ENCODE measurements at places on chromosomes 16 and 17.
A peak's percentile ranks its signal among the peaks of the same experiment; 100 is the strongest.

GRCh38 chr16:5875416-5875815, 777.8 kb upstream of the EEF2KMT start:
- no peak for DNase-seq

DNA sequence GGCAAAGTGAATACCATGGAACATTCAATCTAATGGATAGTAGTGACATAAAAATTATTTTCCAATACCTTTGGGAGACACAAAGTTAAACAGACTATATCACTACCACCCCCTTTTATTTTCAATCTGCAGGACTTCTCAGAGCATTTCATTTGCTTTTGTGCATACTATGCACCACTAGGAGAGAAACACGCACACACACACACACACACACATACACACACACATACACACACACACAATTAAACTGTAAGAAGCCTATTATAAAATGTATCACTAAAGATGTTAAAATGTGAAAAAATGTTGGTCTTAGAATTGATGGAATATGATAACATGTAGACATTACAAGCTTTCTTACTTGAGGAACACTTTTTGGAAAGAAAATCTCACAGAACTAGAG, 331.4 kb downstream of the CA10 start:
- DNase-seq, result no peak

DNA sequence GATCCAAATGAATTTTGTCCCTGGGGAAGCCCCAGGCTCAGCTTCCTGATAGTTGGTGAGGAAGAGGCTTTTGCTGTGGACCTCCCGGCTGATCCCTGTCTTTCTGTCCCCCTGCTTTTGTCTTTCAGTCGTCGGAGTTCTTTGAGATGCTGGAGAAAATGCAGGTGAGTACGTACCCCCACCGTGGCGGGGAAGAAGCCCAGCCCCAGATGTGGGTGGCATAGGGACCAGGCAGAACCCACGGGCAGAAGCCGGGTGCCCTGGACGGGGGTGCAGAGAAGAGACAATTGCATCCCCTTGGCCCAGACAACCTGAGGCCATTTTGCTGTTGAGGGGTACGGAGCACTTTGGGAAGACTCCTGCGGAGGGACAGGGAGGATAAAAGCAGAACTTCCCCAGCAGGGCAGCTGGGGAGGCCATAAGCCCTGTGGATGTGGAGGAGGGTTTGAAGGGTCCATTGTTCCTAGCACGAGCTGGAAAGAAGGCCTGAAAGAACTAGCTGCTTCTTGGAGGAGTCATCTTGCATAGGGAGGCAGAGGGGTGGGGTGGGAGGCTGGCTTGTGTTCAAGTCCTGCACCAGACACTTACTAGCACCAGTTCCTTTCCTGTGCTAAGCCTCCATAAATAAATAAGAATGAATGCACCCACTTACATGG, 105.6 kb downstream of the OR1D5 start:
- no peak for DNase-seq

DNA sequence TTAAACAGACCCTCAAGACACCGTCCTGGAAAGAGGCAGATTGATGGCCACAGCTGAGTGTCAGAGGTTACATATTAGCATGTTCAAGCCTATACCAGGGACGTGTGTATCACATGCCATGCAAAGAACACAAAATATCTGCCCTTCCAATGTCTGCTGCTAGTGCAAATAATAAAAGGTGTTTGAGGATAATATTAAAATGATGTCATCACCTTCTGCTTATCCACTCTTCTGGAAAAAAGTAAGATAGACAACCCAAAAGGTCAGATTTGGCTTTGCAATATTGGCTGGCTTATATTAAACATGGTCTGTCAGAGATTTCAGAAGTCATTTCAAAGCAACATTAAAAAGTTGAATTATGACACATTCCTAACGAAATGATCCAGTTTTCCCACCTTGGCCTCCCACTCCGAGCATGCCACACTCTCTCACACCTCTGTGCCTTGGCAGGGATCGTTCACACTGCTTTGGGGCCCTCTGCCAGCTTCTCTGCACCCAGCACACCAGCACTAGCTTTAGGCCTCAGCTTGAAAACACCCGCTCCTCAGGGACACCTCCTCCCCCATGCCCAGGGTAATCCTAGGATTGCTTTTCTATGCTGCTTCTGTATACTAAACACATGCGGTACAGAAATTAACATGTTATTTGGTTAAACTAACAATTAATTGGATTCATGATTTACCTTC, 248.2 kb downstream of the NTN1 start:
- DNase-seq, result no peak

DNA sequence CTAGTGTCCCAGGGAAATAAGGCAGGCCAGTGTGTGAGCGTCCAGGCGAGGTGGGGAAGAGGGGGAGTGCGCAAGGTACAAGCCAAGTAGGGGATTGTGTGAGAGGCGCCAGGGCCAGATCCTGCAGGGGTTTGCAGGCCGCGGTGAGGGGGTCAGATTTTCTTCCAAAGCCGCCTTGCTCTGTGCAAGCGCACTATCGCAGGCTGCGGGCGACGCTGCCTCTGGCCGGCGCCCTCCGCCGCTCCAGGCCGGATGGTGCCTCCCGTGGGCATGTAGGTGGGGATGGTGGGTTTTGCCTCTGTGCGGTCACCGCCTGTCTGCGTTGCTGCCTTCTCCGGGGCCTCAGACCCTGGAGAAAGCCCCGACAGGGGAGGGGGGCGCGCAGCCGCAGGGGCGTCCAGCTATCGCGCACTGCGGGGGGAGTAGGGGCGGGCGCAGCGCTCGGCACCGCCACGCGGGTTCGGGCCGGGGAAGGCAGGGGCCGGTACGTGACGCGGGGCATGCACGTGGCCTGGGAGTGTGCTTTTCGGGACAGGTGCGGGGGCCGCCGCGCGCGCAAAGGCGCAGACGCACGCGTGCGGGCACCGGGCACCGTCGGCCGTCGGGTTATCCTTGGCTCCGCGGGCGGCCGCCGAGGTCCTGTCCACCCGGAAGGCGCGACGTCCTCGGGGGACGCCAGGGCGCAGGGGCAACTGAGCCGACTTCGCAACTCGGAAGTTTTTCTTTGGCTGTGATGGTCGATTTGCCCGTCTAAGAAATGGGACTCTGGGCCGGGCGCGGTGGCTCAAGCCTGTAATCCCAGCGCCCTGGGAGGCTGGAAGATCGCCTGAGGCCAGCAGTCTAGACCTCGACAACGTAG, 1.1 kb upstream of the HAPSTR1 start:
- DNase-seq, result peak; percentile 46

GRCh38 chr16:86519649-86520316, 9.5 kb downstream of the FOXF1 start:
- peak; percentile 68 for DNase-seq

DNA sequence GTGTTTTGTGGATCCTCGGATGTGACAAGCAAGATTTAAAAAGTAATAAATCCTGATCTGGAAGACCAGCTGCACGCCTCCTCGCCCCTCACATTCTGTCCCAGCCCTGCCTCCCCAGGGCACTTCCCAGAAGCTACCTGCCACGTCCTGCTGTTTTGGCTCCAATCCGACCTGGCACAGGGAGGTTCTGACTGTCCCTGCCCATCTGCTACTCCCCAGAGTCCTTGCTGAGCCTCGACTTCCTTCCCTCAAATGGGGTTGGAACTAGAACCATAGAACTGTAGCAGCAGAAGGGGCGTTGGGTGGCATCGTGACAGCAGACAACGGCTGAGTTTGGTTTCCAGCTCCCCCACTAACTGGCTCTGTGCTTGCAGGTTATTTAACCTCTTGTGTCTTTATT, 71.7 kb downstream of the RPH3AL start:
- no peak for DNase-seq

- no peak for DNase-seq
Observed at GRCh38 chr17:50201276-50201854, at the start of gene COL1A1. COL1A1 (minus strand) TSS chr17:50201631; CDS start chr17:50201513, 118 bp downstream.

- DNase-seq, result no peak
Observed at GRCh38 chr17:51703361-51704341, 443.3 kb downstream of the UTP18 start.

DNA sequence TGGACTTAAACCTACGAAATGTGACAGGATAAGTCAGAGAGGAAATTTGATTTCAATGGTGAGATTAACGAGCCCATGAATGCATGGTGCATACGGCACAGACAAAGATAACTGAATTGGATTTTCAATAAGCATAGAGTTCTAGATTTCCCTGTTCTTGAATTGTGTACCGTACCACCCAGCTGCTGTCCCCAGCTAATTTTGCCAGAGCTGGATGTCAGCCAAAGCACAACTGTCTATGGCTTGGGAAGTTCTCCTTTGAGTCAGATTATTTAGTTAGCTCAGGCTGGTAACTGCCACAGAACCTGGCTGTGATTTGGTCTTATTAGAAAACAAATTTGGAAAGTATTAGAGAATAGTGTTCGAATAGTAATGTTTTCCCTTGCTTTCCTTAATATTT, 143.1 kb downstream of the CDH13 start:
- no peak for DNase-seq

DNA sequence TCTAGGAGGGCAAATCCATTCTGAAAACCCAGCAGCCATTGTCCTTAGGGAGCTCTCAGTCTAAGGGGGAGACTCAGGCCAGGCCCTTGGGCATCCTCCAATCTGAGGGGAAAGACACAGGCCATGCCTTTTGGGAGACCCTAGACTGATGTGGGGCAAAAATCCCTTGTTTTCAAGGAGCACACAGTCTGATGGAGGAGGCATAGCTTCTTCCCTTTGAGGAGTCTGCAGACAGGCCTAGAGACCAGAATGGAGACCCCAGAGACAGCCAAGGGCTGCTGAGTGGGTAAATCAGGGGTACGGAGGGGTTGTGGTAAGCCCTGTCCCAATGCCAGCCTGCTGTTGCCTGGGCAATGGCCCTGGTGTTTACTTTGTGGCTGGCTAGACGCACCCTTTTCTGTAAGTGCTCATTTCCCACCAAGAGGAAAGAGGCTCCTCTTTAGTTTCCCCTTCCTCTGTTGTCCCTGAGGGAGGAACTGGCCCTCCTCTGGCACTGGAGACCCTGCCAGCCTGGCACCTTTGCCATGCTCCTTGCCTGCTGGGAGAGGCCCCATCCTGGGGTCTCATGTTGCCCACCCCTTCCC, 19.3 kb downstream of the ARHGAP23 start:
- DNase-seq, result no peak

DNA sequence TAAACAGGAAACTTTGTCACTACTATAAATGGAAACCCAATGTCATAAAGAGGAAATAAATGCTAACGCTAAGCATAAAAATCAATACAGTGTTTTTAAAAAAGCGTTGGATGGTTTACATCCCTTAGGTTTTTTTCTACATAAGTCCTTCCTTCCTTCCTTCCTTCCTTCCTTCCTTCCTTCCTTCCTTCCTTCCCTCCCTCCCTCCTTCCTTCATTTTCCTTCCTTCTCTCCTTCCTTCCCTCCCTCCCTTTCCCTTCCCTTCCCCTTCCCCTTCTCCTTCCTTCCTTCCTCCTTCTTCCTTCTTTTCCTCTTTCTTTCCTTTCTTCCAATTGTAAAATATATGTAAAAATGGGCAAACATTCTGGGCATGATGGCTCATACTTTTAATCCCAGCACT, 108.3 kb downstream of the HAPSTR1 start:
- no peak for DNase-seq

DNA sequence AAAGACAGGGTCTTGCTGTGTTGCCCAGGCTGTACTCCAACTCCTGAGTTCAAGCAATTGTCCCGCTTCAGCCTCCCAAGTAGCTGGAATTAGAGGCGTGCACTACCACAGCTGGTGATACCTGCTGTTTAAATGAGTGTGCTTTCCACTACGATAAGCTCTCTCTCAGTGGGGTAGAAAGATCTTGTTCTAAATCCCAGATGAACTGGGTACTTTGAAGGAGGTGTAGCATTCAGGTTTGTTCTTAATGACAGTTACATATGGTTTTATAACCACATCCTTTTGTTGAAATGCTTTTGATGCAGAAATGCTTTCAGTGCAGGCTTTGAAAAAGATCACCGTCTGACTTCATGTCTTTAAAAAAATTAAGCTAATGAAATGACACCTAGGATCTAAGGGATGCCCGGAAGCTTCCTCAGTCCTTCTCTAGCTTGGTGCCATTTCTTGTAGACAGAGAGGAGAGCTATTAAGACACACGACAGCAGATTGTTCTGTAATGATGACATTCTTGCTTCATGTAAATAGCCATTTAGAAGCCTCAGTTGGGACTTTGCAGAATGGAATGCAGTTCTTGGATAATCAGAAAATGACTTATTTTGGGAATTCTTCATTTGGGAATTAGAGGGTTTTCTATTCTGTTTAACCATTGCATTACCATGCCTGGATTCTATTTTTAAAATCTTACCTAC, 19.5 kb downstream of the PMM2 start:
- DNase-seq, result no peak

DNA sequence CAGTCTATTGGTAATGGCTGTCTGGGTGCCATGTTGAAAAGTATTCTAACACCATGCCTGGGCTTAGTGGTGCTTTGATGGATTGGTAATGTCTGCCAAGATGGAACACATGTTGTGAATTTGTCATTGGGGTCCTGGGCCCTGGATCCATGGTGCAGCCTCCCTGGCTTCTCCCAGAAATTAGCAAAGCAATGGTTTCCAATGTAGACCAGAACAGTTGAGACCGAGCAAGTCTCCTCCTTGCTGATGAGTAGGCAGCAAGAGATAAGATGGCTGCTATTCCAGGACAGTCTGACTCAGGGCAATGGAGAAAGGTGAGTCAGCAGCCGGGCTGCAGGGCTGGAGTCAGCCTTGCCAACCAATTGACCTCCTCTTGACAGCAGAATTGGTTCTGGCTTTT, 30.8 kb downstream of the GPR139 start:
- no peak for DNase-seq

DNA sequence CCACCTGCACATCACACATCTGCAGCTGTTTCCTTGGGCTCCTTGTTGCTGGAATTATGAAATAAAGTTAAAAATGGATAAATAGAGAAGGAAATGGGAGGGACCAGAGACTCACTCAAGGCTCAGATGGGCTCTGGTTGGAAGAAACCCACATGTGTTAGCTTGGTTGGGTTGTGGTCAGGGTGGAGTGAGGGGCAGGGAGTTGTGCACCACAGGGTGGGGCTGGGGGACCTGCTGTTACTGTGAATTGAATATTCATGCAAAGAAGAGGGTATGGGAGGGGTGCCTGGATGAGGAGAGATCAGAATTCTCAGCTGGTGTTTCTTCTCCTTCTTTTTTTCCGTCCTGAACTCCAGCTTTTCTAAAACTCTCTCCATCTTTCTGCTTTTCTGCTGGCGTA, 320.7 kb downstream of the MAP2K4 start:
- no peak for DNase-seq

DNA sequence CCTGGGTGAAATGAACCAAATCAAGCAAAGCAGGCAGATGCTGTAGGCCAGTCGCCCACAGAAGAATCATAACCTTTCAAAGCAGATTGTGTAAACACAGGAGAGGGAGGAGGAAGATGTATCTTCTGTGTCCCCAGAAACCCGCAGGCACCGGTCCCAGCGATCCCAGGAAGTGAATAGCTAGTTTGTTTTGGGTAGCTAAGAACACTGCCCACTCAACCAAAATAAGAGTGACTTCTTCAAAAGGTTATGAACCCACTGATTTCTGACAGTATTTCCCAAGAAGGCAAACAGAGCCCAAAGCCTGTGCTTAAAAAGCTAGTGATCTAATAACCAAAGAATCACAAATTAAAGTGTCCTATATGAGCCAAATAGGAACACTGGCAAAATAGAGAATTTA, 67.8 kb downstream of the GRIN2A start:
- no peak for DNase-seq

- no peak for DNase-seq
Observed at GRCh38 chr17:841313-841712, 59.2 kb downstream of the MRM3 start.

All from stimulated activated CD4-positive, alpha-beta T cell treated with anti-CD3 and anti-CD28 coated beads, Interleukin-2, amount 100 ng/mL, for 24 hours (primary cell).